Activated T-helper 1 cell treated with anti-CD3 and anti-CD28 coated beads, Interleukin-12 subunit alpha, Interleukin-12 subunit beta, Interleukin-2, Interleukin-4 antibody, amounts not matched to agents 30 ng/mL and 10 ng/mL and 1 ng/mL, durations not matched to agents 14 hours and 24 hours and 36 hours (primary cell): ENCODE measurements at places on chromosomes 12 and 14.

GRCh38 chr14:88706425-88706824 lies 86.3 kb downstream of the EML5 start:
- no peak for DNase-seq

DNA sequence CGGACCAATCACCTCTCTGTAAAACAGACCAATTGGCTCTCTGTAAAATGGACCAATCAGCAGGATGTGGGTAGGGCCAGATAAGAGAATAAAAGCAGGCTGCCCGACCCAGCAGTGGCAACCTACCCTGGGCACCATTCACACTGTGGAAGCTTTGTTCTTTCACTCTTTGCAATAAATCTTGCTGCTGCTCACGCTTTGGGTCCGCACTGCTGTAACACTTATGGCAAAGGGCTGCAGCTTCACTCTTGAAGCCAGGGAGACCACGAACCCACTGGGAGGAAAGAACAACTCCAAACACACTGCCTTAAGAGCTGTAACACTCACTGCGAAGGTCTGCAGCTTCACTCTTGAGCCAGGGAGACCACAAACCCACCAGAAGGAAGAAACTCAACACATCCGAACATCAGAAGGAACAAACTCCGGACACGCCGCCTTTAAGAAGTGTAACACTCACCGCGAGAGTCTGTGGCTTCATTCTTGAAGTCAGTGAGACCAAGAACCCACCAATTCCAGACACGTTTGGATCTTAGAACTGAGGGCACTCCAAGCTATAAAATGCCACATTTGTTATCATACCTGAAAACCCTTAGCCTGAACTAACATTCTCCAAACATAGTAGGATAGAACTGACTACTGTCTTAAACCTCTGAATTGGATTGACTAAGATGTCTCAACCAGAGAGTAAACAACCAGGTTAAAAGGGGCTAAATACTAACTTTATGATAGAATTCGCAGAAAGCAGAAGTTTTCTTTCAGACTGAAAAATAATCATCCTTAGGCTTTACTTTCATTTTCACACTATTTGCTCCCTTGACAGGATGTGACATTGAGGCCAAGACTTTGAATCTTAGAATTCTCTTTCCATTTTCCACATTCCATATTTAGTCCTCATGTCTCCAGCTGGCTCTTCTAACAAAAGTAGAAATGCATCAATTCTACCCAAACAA lies 33.6 kb downstream of the CDKL1 start:
- peak; percentile 19 for DNase-seq

DNA sequence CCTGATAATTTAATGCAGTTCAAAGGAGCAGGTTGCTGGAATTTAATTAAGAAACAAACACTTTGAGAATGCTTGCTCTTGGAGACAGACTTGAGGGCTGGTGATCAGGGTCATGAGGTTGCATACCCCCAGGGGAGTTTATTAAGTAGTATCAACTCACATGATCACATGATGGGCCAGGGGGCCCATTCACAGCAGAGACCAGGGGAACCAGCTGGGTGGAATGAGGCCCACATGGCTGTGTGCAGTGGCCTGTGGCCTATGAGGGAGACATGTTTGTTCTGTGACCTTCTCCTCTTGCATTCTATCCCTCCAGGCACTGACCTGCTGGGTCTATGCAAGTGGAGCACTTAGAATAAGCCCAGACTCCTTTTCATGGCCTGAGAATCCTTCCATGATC lies 266.6 kb upstream of the PWP1 start:
- no peak for DNase-seq

DNA sequence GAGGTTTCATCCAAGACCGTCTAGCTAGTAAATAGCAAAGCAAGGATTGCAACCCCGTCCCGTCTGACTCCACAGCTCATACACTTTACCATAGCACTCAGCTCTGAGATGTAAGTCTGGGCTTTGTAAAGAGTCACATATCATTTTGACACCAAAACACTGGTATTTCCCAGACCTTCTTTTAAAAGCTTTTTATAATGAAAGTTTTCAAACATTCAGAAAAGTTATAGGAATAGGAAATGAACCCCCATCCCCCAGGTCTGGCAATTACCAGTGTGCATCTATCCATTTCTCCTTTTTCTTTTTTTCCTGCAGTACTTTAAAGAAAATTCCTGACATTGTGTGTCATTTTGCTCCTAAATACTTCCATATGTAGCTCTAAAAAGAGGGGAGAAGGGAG lies 183.6 kb upstream of the CCND2 start:
- DNase-seq: no peak

GRCh38 chr14:96737881-96738280 lies 59.3 kb upstream of the VRK1 start:
- DNase-seq: no peak

DNA sequence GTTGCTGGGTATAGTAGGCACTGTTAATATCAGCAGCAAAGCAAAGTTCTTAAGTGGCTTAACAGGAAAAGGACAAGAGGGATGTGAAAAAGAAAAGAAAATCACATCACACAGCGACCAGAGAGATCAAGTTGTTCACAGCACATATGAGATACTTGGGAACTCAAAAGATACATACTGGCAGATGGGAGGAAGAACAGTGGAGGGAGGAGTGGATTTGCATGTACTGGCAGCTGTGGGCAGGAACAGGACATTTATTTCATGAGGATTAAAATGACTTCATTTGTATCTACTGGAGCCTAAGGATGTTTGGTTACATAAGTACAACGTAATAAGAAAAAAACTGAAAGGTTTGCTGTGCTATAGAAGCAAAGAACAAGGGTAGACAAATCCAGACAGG lies 136.5 kb upstream of the IFNG-AS1 start:
- no peak for DNase-seq

- no peak for DNase-seq
Observed at GRCh38 chr14:41899416-41899815, 292.7 kb downstream of the LRFN5 start.

DNA sequence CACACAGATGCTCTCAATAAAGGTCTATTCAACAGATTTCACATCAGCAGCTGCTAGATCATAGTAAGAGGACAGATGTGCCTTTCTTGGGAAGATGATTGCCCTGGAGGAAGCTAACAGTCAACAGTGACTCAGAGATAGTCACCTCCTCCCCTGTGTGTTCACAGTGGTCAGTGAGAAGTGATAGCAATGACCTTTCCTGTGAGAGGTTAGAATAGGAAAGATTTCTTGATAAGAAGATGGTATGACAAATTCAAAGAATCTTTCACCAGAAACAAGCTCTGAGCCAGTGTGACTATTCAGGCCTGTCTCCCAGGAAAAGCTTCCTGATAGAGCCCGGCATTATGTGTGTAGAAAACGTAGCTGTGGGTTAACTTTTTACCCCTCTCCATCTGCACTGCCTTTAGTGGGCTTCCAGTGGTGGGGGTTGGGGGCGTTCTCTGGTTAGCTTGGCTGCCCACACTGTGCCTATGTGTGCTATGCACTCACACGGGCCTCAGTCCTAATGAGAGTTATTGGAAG lies 66.4 kb upstream of the ARHGAP5 start:
- DNase-seq: no peak

DNA sequence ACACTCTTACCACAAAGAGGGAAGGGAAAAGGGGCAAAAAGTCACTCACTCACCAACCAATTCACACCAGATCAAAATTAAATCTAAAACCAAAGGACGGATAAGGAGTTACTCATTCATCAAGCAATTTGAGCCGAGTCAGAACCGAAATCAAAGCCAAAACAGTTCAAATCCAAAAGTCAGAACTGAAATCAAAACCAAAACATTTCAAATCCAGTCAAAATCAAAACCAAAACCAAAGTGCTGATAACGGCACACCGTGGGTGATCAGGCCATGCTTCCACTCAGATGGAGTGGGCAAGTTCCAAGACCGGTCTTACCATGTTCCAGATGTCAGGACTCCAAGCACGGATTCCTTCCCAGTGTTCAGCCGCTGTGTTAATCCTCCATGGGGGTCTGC lies 139.5 kb downstream of the SLC38A6 start:
- DNase-seq: no peak

DNA sequence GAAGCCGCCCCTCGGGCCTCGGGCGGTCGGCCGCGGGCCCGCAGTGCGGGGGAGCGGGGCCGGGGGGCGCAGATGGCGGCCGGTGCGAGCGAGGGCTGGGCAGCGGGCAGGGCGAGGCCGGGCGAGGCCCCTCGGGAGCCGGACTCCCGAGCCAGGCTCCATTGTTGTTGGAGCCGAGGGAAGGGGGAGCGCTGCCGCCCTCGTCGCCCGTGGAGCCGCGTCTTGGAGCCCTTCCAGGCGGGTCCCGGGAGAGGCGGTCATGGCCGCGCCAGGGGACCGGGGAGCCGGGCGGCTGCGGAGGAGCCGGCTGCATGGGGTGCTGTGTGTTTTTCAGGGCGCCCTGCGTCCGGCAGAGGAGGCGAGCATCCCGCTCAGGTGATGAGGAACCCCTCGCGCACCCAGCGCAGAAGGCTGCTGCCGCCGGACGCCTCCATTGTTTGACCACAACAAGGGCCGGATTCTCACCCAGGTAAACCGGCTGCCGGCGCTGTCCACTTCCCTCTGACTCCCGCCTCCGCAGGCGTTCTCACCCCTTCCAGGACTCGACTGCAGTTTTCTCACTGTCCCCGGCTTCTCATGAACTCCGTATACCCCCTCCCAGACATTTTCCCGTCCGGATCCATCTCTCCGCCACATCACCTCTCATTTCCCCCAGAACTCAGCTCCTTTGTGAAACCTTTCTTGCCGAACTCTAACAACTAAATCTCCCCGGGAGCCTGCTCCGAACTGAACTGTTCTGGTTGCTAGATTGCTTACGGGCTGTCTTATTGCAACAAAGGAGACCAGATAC lies 732 bp downstream of the ZNF664 start:
- peak; percentile 22 for DNase-seq

- DNase-seq: no peak
Observed at GRCh38 chr14:39807271-39807670, 375.0 kb upstream of the FBXO33 start.

GRCh38 chr12:13362260-13362841 lies 165.8 kb downstream of the EMP1 start:
- no peak for DNase-seq

- DNase-seq: no peak
Observed at GRCh38 chr12:122244565-122245371, 18.9 kb upstream of the DIABLO start.

- no peak for DNase-seq
Observed at GRCh38 chr14:101132588-101132987, 229.1 kb upstream of the RTL1 start.

GRCh38 chr12:77366616-77367015 lies 301.2 kb upstream of the E2F7 start:
- DNase-seq: no peak

GRCh38 chr12:126506426-126507182 lies 1441.4 kb downstream of the AACS start:
- DNase-seq: no peak

DNA sequence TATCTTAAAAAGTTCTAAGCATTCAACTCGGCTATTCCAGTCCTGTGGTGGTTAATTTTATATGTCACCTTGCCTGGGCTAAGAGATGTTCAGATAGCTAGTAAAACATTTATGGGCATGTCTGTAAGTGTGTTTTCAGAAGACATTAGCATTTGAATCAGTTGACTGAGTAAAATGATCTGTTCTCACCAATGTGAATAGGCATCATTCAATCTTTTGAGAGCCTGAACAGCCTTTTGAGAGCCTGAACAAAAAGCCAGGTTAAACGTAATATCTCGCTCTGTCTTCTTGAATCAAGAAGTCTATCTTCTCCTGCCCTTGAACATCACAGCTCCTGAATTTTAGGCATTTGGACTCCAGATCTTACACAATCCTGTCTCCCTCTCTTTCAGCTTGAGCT lies 1266.1 kb downstream of the LRFN5 start:
- no peak for DNase-seq

GRCh38 chr14:99944241-99944651 lies 121.0 kb upstream of the EVL start:
- DNase-seq: no peak

DNA sequence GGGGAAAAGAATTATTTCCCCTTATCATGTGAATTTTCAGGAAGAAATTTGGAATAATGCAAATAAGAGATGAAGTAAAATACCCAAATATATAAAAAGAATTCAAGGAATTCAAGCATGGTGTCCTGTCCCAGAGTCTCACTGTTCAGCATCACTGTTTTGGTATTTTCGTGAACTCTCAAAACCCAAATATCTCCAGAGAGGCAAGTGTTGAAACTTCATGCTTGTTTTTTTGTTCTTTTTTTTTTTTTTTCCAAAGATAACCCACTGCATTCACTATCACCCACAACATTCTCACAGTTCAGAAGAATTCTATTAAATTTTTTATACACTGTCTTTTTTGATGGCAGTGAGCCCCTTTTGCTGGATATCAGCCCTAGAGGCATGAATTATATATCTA lies 354.9 kb downstream of the DIO2 start:
- no peak for DNase-seq

GRCh38 chr12:6264402-6265037 lies 46.0 kb upstream of the PLEKHG6 start:
- DNase-seq: no peak
